ENCODE measurements at places on chromosomes 4 and X.

DNA sequence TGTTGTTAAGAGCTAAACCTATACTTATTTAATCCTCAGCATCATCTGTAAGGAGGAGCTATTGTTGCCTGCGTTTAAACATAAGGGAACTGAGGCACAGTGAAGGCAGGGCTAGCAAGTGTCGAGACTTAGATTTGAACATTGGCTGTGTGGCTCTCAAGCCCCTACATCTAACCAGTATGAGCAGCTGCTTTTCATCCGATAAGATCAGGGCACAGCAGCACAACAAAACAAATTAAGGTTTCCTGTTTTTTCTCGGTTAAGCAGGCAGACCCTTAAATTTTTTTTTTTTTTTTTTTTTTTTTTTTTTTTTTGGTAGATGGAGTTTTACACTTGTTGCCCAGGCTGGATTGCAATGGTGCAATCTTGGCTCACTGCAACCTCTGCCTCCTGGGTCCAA is 35.6 kb downstream of the RAB40A start:
- no peak for DNase-seq

DNA sequence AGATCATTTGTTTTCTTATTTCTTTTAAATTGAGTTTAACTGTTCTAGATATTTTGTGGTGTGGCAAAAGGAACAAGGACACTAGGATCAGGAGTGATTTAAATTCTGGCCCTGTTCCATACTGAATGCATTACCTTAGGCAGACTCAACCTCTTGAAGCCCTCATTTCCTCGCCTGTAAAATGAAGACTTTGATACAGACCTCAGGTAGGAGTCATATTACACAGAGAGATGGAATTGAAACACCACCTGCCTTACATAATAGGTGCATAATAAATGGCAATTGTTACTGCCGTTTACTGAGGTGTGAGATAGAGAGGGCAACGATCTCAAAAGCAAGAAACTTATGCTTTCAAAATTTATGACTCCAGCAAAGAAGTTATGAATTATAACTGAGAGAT is 28.2 kb upstream of the RASSF6 start:
- DNase-seq: no peak

- DNase-seq: no peak
These were observed 35.3 kb upstream of the VSIG4 start for GRCh38 chrX:66074920-66075879.

DNA sequence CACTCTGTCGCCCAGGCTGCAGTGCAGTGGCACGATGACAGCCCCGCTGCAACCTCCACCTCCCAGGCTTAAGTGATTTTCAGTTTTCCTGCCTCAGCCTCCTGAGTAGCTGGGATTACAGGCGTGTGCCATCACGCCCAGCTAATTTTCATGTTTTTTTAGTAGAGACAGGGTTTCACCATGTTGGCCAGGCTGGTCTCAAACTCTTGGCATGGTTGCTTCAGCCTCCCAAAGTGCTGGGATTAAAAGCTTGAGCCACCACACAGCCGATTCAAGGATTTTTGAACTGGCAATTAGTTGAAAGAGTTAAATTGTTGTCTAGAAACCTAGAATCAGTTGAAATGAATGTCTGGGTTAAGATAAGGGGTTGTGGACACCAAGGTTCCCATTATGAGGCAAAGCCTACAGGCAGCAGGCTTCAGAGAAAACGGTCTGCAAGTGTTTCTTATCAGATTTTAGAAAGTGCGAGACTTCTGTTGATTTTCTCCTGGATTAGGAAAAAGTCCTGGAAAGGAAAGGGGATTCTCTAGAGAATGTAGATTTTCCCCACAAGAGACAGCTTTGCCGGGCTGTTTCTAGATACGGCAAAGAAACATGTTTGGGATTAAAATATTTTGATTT is 8.3 kb upstream of the CCNI start:
- no peak for DNase-seq

- DNase-seq: peak; percentile 11
These were observed 22.7 kb upstream of the PGRMC2 start for GRCh38 chr4:128310266-128310697.

DNA sequence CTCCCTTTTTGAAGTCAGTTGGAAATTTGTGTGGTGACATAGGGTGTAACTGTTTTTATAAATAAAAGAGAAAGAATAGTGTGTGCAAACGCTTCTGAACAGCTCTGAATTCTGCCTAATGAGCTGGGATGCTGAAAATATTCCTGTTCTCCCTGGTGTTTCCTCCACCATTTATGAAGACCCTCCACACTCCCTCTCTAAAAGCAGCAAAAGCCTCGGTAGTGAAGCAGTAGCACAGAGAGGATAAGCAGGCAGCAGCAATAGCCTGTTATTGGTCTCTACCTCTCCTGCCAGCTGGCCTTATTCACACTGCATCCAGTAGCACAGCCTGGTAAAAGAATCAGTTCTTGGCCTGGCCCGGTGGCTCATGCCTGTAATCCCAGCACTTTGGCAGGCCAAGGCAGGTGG is 406.1 kb downstream of the IQCM start:
- DNase-seq: no peak

GRCh38 chr4:144411700-144412099 is 234.3 kb upstream of the HHIP start:
- DNase-seq: no peak

DNA sequence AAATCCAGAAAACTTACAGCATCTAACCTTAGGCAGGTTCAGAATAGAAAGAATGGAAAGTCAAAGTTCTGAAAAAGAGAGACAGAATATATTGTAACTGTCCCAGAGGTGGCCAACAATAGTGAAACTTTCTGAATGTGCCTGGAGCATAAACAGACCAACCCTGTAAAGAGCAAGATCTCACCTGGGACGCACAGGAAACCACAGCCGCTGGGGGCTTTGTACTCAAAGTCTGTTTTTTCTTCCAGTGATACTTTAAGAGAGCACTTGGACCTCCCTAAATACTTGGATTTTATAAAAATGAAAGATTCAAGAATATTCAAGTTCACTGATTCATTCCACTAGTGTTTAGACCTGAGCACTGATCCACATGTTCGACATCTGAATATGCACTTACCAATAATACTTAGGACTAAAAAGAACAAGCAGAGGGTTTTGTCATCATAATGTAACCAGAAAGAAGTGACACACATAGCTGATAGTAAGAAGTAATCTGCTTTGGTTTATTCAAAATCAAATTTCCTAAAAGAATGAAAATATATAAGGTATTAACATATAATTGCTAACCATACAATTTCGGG is 35.3 kb downstream of the ARAP2 start:
- no peak for DNase-seq

GRCh38 chrX:97050392-97050791 is 166.7 kb downstream of the RPA4 start:
- DNase-seq: no peak

GRCh38 chrX:120459309-120459708 is 9.8 kb downstream of the LAMP2 start:
- DNase-seq: no peak

DNA sequence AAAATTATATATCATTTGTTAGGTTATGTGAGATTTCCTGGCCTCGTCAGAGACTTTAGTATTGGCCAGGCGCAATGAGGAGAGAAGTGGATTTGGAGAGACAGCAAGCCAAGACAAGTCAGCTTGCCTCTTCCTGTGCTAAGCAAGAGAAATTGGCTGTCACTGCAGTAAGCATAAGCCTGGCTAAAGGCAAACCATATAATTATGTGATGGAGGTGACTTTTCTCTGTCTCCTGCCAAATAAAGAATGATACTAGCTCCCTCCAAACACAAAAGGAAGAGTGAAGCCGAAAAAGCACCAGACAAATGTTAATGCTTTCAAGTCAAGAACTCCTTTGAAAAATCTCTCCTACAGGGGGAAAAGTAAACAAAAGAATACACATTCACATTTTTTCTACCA is 2246.0 kb downstream of the ARAP2 start:
- DNase-seq: peak; percentile 4

GRCh38 chr4:26953366-26953765 is 92.7 kb downstream of the STIM2 start:
- DNase-seq: no peak

DNA sequence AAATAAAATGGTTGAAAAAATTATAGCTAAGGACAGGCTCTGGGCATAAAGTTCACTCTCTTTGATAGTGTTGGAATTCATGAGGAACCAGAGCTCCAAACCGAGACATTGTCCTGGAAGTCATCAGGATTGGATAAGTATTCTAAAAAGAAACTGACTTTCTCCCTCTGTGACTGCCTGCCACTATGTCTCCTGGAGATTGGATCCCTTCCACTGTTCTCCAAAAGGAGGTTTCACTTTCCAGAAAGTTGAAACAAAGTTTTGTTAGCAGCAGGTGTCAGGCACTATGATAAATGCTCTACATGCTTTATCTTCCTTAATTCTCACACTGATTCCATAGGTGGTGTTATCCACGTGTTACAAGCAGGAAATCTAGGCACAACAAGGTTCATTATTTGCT is 16.8 kb downstream of the BANK1 start:
- DNase-seq: no peak

DNA sequence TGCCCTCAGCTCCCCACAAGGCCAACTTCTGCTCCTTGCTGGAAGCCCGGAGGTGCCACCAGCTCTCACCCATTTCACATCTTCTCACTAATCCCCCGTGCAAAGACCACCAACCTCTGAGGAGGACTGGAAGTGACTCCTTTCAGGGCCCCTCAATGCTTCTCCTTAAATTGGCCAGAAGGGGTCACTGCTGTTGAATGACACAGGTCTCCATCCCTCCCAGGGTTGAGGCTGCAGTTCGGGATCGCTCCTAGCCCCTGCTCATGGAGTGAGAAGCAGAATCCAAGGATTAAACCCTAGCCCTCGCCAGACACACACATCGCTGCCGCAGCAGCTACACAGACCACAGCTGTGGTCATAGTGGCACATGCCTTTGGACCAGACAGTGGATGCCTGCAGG is 279.5 kb upstream of the TAPT1 start:
- peak; percentile 38 for DNase-seq

DNA sequence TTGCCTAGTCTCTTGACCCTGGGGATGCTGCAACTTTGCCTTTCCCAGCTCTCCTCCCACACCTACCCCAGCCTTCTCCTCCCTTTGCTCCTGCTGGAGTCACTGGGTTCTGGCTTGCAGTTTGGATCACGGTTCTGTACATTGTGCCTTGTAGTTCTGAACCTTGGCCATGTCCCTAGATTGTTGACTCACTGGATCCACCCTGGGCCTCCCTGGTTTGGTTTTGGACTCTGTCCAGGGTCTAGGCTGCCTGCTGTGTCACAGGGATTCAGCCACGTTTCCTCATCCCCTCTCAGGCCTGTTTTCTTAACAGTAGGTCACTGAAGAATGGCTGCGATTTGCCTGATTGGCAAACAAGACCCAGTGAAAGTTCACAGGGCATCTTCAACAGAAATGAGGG is 11.5 kb upstream of the GABRE start:
- no peak for DNase-seq

GRCh38 chr4:101274888-101275752 is 72.2 kb downstream of the PPP3CA start:
- DNase-seq: no peak

DNA sequence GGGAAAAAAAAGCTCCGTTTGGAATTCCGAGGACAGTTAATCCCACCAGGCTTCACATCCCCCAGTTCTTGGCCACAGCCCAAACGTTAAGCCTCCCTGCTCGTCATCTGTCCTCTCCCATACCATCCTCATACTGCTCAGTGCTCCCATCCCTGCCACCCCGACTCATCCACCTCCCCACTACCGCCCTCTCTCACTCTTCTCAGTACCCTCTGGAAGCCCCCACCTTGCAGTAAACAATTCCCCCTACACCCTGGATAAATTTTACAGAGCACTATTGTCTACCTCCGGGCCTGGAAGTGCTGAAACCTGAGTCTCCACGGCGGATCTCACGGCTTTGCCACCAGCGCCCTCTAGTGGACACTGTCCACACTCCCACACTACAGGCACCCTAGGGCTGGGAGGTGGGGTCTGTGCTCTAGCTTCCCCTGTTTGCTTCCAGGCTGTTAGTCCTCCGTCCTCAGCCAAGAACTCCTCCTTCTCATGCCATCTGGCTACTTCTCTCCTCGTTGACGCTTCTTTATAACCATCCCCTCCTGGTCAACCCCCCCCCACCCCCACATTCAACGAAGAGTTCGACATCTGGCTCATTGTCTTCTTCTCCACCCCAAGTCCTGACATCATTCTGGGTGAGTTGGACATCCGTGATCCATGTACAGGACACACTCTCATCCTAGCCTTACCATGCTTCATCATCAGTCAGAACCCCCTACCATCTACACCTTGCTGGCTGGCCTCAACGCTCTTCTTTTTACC is 54.5 kb downstream of the RTL9 start:
- DNase-seq: peak; percentile 70

- DNase-seq: no peak
These were observed 54.4 kb downstream of the PALLD start for GRCh38 chr4:168551211-168551610.

- DNase-seq: no peak
These were observed 323.9 kb upstream of the PRPS2 start for GRCh38 chrX:12467321-12467720.

DNA sequence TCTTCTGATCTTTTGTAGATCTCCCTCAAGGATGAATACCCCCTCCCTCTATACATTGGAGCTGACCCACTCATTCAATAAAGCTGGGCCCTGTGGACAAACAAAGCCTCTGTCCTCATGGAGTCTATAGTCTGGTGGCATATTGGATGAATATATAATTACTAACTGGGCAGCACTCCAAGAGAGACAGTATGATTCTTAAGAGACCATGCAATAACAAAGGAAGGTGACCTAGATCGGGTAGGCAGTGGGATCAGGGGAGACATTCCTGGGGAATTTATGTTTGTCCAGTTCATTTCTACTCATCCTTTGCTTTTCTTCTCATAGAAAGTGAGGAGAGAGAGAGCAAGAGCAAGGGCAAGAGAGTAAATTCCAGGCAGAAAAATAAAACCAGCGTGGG is 23.5 kb upstream of the CXCL13 start:
- no peak for DNase-seq

- no peak for DNase-seq
These were observed 115.8 kb downstream of the PPARGC1A start for GRCh38 chr4:23773884-23774636.

DNA sequence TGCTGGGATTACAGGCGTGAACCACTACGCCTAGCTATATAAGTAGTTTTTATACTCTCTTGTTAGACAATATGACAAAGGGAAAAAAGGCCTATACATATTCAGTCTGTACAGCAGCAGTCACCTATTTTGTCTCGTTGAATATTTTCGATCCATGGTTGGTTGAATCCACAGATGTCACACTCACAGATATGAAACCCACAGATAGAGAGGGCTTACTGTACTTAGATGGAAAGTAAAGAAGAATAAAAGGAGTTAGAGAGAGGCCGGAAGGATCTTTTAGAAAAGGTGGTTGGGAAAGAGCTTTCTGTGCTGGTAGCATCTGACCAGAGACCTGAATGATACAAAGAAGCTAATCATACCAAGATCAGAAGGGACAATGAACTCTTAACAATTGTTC is 38.3 kb upstream of the SPINK2 start:
- DNase-seq: no peak

- DNase-seq: no peak
These were observed 11.8 kb downstream of the RASL11B start for GRCh38 chr4:52873861-52874343.

GRCh38 chr4:18684932-18685331 is 663.4 kb upstream of the LCORL start:
- no peak for DNase-seq

GRCh38 chr4:54915276-54915675 is 210.1 kb downstream of the KDR start:
- DNase-seq: no peak

- DNase-seq: no peak
These were observed 79.4 kb upstream of the PITX2 start for GRCh38 chr4:110702326-110702725.

All from neuronal stem cell (in vitro differentiated cells).